Transverse colon (tissue), 4 donors: ENCODE measurements at places on chromosomes 16 and 17. TPM values are rescaled to one million over a fixed set of nuclear protein-coding genes. Genes with fewer than 3 reads are reported as not detected.

Gene TEKT1
- not detected for total RNA-seq

Gene NTN3
- total RNA-seq: not detected

Gene MCRIP1
- 27.3 TPM for total RNA-seq

Gene ANTKMT
- total RNA-seq: 25.4 TPM

Gene MRM3
- not detected for total RNA-seq

Gene IFI35
- 81.1 TPM for total RNA-seq

Gene CDIP1
- 29.5 TPM for total RNA-seq

Gene VPS25
- 111 TPM for total RNA-seq

Gene ZP2
- not detected for total RNA-seq

Gene LGALS9B
- total RNA-seq: 55.3 TPM

Gene PRSS8
- total RNA-seq: 292 TPM

Gene TMEM100
- not detected for total RNA-seq

Gene COX11
- 19.3 TPM for total RNA-seq

Gene ABCA3
- total RNA-seq: 8.6 TPM

Gene SALL1
- total RNA-seq: not detected

Gene BCO1
- total RNA-seq: 5.1 TPM
